ENCODE measurements at places on chromosomes 12 and 14.

DNA sequence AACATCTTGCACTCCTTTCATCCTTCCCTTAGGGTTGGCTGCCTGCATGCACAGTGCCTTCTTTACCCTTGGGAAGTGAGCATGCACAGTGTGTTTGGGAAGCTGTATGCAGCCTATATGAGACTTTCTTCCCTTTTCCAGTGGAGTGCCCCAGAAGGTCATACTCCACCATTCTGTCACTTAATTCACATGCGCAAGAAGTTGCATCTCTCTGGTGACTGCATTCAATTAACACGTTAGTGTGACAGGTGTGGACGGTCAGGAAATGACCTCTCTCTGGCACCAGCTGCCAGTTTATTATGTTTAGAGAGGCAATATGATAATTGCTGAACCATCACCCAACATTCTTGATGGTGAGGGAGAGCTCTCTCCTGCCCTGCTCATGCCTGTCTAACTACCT, 770.0 kb downstream of the FLRT2 start:
- DNase-seq = no peak

GRCh38 chr12:52390739-52391617, 5.5 kb upstream of the KRT84 start:
- DNase-seq = no peak

DNA sequence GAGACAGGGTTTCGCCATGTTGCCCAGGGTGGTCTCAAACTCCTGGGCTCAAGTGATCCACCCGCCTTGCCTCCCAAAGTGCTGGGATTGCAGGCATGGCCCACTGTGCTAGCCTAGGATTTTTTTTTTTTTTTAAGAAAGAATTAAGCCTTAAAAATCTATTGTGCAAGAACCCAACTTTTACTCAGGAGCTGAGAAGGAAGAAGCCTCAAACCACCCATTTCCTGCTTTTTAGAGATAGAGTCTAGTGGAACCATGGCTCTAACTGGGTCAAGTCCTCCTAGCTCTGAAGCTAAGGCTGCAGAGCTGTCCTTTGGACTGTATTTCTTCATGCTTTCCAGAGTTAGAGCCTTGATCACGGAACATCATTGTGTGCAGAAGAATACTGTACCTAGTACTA, 1.3 kb upstream of the TSFM start:
- no peak for DNase-seq

GRCh38 chr12:27048822-27049752, 26.7 kb downstream of the MED21 start:
- DNase-seq = no peak

GRCh38 chr12:1318327-1319031, 275.9 kb downstream of the FBXL14 start:
- DNase-seq = no peak

- DNase-seq = no peak
Observed at GRCh38 chr12:13472690-13473089, 276.2 kb downstream of the EMP1 start.

DNA sequence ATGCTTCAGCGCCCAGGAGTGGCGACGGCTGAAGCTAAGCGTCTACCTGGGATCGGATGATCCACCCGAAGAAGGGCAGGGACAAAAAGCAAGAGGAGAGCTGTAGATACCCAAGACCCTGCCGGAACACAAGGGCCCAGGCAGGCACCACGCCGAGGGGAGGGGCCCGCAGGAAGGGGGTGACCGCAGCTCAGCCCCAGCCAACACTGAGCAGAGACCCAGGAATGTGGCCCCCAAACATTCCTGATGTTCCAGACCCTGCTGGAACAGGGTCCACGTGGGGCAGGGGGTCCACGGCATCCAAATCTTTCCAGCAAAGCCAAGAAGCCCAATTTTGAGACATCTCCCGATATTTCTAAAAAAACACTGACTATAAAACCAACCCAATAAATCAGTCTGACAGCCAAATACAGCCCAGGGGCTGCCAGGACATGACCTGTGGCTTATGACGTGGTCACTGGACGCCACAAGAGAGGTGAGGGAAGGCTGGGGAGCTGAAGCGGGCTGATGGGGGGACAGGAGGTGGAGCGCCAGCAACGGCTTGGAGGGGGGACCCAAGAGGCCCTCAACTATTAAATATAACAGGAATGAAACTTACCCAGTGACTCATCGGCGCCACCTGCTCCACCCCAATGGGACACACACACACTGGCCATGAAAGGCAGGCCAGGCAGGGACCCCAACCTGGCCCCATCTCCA, 58.9 kb downstream of the NCOR2 start:
- DNase-seq = no peak

GRCh38 chr12:122354958-122355641, 67.4 kb downstream of the CLIP1 start:
- DNase-seq = no peak

DNA sequence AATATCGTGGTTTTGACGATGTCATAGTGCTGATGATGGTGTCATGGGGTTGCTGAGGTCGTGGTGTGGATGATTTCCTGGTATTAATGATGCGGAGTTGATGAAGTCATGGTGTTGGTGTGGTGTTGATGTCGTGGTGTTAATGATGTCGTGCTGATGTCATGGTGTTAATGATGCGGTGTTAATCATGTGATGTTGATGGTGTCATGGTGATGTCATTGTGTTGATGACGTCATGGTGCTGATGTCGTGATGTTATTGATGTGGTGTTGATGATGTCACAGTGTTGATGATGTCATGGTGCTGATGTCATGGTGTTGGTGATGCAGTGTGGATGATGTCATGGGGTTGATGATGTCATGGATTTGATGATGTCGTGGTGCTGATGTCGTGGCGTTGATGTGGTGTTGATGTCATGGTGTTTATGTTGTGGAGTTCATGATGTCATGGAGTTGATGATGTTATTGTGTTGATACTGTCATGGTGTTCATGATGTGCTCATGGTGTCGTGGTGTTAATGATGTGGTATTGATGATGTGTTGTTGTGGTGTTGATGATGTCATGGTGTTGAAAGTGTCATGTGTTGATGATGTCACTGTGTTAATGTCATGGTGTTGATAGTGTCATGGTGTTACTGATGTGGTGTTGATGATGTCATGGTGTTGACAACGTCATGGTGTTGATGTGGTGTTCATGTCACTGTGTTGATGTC, 48.5 kb upstream of the RIMBP2 start:
- DNase-seq = no peak

DNA sequence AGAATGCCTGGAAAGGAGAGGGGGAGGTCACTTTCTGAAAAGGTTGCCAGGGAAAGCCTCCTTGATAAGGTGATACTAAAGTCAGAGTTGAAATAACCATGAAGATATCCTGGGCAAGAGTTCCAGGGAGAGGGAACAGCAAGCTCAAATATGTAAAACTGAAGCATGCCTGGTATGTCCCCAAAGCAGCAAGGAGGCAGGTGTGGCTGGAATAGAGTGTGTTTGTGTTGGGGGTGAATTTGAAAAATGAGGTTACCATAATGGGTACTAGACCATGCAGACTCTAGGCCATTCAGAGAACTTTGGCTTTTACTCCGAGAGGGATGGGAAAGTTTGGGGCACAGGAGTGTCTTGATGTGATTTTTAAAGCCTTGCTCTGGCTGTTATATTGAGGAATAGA, 66.7 kb upstream of the PTCSC3 start:
- DNase-seq = no peak

DNA sequence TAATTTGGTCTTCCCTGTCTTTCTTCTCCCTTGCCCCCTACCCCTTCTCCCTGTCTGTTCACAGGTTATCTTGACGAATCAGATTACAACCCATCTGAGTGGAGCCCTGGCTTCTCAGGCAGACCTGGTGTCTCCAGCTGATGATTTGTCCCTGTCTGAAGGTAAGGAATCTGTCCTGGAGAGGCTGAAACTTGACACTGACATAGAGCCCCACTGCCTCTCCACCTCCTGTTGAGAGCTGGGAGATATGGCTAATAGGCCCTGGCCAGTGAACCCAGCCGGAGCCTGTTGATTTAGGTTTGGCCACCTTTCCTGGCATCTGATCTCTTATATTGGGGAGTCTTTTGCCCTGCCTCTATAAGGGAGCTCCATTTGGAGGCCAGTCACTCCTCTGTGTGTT, 472.2 kb downstream of the RAD51B start:
- no peak for DNase-seq

- DNase-seq = no peak
Observed at GRCh38 chr14:71410578-71411284, 503.5 kb downstream of the PCNX1 start.

GRCh38 chr14:95765051-95765450, 51.1 kb upstream of the TCL1A start:
- DNase-seq = no peak

GRCh38 chr12:16454481-16454880, 107.0 kb downstream of the MGST1 start:
- no peak for DNase-seq

DNA sequence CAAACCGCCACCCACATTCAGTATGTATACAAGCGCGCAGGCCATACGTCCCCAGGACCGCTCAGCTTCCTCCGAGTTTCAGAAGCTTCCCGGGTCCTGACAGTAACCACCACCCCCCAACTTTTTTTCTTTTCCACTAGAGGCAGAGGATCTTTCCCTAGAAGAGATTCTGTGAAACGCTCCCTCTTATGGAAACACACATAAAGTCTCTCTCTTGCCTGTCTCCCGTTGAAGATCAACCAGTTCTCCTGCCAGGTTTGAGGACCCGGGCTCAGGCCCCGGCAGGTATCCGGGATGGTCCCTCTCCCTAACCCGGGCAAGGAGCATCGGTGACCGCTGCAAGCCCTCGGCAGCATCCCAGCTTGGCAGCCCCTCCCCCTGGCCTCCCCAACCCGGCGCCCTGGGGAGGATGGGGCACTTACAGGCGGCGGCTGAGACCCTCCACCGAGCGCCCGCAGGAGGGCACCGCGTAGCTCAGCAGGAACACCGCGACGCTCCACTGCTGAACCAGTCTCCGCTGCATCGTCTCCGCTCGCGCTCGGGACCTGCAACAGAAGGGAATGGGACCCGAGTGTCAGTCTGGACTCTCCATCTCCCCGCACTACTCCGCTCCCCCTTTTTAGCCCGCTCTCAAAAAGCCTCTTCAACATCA, 3.4 kb downstream of the PTHLH start:
- DNase-seq = no peak

DNA sequence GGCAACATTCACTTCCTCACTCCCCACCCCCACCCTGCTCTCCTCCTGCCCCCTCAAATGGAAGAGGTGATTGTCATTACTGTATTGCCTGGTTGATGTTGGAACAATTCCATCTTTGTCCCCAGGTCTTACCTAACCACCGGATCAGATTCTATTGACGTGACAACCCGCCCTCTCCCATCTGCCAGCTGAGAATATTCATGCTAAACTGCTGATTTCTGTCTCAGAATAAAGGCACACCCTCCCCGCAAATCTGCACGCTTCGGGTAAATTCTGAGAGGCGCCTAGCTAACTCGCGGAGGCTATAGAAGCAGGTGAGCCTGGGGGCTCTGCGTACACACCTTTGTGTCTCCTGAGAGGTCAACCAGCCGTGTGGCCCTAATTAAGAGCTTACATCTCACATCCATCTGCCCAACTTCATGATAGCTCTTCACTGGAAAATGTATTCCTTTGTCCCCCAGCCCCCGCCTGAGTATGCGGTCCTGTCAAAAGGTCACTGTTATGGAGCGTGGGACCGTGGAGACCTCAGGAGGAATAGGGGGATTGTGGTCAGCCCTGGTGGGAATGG, 1054.3 kb downstream of the VRK1 start:
- DNase-seq = peak; percentile 56

DNA sequence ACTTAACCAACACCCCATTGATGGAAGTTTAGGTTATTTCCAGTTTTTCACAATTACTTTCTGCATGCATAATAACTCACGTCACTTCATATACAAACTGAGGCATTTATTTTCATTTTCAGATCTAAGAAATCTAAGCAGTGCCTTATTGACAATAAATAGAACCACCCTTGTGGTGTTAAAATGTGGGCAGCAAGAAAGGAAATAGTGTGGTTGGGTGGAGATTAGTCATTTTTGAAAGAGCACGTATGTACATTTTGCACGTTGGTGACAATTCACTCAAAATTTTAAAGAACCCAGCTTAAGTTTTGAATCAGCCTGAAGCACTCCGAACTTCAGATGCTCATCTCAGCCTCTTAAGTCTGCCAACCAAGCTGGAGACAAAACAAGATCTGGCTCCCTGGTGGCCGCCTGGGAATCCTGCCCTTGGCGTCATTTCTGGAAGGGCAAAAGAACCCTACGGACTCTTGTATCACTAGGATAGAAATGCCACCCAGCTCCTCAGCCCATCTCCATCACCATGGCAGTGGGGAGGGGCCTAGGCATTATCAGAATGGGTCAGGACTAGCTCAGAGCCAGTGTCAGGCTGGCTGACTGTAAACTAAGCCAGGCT, 89.5 kb upstream of the BCL2L14 start:
- no peak for DNase-seq

- DNase-seq = no peak
Observed at GRCh38 chr14:101064718-101065117, 161.2 kb upstream of the RTL1 start.

DNA sequence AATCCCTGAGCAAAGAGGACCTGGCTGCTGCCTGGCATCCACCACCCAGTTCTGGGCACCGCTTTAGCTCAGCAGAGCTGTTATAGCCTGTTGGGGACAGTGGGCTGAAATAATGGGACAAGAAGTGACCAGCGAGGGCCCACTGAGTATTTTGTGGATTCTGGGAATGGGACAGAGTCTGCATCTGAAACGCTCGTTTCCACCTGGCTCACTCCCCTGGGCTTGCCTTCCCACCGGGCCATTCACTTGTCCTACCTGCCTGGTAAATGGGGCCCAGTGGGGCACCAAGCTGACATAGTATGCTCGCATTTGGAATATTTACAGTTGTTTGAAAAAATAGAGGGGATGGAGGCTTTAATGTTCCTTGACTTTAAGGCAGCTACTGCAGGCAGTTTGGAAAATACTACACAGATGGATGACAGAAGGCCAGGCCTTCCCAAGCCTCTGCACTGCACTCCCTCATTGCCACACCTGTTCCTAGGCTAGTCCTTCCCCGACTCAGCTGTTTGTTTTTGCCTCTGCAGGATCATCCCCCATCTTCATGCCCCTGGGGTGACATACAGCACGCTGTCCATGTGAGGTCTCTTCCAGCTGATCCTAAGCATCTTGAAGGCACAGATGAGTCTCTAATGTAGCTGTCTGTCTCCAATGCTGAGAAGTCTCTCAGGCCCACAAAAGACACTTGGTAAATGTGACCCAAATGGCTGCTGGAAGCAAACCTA, 61.3 kb upstream of the DICER1 start:
- DNase-seq = no peak

DNA sequence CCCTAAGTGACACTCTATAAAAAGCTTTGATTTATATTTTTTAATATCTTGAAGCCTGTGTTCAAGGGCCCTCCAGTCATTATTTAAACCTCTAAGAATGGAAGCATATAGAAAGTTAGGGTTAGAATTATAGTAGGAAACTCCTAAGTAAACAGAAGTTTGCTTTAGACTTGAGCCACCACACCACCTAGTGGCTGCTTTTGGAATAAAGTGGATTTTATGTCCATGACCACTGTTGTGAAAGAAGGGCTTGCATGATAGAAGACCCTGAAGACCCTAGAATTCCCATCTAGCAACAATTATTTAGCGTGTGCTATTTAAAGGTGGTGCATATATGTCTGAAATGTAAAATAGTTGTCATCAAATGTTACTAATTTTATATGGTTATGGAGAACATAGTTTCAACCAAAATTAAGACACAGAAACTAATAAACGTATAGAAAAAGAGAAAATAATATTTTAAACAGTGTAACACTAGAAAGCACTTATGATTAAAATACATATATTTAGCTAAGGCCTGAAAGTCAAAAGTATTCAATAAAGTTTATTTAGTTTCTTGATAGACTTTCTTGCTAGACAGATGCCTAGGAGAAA, 21.3 kb downstream of the LRRIQ1 start:
- DNase-seq = no peak

Data from vagina (tissue), 2 donors.